DMS79 treated with DMSO at 0.1 percent for 48 hours (cell line): ENCODE measurements at places on chromosomes 12 and 14.

DNA sequence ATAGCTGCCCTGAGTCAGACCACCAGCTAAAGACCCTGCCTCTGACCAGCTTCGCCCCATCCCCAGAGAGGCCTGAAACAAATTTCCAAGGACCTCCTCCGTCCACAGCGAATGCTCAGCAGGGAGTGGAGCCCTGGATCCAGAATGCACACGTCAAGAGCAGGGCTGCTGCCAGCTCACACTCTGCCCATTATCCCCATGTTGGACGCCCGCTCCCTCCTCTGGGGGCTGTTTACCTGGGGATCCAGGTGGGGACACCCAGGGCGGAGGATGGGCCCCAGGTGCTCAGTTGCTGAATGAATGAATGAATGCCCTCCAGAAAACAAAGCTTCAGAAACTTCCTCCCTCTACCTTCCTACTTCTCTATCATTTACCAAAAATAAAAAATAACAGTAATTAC lies 18.1 kb downstream of the BCL11B start:
- no peak for DNase-seq

GRCh38 chr14:68566075-68566474 lies 226.8 kb downstream of the ZFP36L1 start:
- DNase-seq = no peak

DNA sequence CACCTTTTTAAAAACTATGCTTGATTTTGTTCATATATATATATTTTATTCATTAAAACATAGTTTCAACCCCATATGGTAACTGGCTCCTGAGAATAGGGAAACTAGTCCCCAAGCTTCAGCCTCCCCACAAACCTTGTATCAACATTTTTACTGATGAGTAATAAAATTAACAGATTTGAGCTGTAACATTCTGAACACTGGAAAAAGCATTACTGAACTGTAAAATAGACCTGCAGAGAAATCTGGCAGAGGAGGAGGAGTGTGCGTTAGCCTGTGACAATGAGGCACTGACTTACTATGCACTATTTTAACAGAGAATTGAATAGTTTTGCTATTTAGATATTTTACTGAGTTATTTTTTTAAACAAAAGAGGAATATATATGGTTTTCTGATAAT lies 43.1 kb downstream of the FRS2 start:
- no peak for DNase-seq

GRCh38 chr14:50001151-50001998 lies 108.5 kb downstream of the ARF6 start:
- peak; percentile 95 for DNase-seq

DNA sequence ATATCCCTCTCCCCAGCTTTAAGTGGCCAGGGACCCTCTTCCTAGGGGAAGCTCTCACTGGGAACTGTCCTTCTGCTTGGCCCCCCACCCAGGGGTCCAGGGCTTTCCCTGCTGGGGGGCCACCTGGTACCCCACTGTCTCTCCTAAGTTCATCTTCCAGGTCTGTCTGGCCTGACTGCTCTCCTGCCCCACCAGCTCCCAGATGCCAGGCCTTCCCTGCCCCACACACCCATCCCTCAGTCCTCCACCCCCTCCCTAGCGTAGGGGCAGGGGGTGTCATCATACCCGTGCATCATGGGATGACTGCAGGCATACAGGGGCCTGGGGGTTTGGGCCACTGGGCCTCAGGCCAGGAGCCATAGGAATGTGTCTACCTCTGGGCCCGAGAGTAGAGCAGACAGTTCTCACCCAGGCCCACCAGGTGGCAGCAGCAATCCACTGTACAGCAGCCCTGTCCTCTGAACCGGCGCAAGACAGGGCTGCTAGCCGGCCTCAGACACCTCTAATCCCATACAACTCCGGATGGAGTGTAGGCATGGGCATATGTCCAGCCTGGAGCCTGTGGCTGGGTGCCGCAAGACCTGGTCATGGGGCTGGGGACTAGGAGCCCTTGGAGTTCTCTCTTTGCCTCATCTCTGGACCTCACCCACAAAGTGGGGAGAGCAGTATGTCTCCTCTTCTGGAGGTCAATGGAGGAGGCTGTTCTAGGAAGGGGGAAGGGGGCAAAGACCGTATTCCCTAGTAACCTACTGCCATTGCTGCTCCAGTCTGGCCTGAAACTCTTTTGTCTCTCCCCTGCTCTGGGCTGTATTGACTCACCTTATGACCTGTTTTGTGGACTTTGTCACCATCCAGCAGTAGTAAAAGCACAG lies 10.0 kb upstream of the SMARCD1 start:
- DNase-seq = peak; percentile 43

DNA sequence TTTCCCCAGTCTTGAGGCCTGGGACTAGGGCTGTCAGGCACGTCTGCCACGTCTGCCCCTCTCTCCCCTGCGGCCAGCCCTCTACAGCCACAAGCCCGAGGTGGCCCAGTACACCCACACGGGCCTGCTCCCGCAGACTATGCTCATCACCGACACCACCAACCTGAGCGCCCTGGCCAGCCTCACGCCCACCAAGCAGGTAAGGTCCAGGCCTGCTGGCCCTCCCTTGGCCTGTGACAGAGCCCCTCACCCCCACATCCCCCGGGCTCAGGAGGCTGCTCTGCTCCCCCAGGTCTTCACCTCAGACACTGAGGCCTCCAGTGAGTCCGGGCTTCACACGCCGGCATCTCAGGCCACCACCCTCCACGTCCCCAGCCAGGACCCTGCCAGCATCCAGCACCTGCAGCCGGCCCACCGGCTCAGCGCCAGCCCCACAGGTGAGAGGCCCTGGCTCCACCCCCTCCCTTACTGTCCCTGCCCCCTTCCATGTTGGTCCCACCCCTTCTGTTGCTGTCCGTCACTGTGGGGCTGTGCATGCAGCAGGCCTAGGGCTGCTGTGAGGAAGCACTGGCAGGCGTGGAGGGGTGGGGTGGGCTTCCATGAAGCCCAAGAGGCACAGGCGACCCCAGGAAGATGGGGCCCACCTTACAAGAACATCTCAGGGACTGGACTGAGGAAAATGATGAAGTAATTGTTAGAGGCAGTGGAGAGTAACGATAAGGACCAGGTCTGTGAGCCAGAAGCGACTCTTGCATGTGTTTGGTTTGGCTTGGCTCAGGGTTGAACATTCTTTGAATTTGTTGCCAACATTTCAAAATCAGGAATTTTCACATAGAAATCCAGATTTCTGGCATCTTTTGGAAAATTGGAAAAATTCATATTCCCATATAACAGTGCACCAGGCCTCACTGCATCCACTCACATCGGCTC lies 16.8 kb downstream of the C12orf43 start:
- DNase-seq = no peak

GRCh38 chr12:128026696-128027574 lies 240.0 kb upstream of the TMEM132C start:
- no peak for DNase-seq

GRCh38 chr12:105812366-105812765 lies 326.4 kb downstream of the NUAK1 start:
- no peak for DNase-seq

DNA sequence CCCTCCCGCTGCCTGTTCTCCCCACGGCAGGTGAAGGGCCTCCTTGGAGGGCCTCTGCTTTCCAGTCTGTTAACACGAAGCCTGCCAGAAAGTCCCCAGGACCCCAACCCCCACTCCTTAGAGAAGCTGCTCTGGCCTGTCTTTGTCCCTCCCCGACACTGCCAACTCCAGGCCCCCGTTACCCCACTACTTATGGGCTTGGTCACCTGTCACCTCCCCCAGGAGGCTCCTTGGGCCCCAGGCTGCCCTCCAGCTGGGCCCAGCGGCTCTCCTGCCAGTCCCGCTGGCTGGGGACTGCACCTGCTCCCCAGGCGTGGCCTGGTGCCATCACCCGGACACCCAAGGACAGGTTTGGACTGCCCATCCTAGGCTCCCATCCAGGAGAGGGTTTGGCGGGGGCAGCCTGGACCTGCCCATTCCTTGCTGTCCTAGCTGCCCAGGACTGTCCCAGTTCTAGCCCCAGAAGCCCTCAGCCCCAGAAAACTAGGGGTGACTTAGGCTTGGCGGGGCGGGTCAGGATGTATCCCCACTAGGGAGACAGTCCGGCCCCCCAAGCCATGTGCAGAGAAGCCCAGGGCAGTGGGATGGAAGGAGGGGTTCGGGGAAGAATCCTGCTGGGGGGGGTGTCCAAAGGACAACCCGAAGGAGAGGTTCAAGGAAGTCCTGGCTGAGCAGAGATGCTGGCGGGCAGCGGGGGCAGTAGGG lies 155.7 kb upstream of the C14orf180 start:
- DNase-seq = peak; percentile 86

DNA sequence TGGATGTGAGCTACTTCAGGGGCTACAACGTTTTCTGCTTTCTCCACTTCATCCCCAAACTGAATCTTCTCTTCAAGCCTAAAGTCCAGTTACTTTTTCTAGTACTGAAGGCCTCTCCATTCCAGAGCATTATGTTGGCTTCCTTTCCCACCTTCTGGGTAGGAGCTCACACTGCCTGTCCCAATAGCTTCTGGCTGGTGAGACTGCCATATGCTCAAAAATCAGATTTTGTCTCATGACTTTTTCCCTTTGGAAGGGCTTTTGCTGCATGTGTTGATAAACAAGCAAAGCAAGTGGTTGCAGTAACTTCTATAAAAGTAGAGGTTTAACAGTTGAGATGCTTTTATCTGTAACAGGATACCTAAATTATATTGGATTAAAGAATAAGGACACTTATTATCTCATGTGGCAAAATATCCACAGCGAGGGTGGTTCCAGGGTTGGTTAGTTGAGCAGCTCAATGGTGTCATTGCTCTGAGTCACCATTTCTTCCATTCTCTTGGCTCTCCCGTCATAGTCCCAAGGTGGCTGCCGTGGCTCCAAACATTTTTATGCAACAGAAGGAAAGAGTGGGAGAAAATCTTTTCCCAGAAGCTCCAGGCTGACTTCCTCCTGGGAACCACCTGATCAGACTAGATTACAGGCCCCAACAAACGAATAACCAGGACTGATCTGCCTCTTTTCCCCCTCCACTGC lies 15.1 kb upstream of the PPFIBP1 start:
- no peak for DNase-seq

DNA sequence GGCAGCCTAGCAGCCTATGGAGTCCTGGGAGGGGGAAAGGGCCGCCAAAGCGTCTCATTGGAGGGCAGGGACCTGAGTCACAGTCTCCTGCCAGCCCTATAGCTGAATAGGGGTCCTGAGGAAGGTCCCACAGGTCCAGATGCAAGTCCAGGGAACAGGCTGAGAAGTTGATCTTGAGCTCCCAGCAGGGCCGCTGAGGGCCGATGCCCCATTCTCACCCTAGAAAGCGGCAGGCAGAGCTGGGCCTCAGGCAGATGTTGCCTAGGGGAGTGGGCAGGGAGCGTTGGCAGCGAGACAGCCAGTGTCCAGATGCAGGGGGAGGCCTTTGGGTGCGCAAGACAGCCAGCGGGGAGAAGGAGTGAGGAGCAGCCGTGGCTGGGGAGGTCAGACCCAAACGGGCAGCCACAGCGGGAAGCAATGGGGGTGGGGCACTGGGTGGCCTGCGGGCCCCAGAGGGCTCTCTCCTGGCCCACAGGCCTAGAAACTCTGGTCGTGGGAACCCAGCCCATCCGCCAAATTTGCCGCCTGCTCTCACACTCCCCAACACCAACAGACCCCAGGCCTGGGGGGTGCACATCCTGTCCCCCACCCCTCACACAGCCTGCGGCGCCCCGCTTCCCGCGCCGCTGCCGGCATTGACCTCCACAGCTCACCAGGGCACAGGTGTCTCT lies 1.1 kb downstream of the HDAC7 start:
- DNase-seq = no peak

DNA sequence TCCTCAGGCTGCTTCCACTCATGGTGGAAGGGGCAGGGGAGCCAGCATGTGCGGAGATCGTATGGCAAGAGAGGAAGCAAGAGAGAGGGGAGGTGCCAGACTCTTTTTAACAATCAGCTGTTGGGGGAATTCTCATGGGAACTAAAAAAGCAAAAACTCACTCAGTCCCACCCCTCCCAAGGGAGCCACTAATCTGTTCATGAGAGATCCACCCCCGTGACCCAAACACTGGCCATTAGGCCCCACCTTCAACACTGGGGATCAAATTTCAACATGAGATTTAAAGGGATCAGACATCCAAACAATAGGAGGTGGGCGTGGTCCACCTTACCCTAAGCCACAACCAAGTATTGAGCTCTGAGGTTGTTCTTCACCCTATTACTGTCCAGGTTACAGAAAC lies 375.1 kb downstream of the GRIN2B start:
- no peak for DNase-seq

DNA sequence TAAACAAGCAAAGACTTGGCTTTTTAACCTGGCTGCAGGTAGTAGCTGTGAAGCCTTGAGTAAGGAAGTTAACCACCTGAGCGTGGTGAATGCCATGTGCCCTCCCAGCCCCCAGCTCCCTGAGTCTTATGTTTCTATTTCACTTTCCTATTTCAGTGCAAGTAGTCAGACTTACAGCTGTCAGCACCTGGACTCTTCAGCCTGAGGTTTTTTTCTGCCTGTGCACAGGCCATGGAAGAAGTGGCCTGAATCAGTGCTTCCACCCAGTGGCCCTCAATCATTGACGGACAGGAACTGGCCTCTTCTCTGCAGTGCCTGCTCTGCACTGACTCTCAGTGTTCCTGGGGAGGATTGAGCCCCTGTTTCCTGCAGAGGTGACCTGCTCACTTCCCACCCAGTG lies 796.4 kb downstream of the MED13L start:
- no peak for DNase-seq

DNA sequence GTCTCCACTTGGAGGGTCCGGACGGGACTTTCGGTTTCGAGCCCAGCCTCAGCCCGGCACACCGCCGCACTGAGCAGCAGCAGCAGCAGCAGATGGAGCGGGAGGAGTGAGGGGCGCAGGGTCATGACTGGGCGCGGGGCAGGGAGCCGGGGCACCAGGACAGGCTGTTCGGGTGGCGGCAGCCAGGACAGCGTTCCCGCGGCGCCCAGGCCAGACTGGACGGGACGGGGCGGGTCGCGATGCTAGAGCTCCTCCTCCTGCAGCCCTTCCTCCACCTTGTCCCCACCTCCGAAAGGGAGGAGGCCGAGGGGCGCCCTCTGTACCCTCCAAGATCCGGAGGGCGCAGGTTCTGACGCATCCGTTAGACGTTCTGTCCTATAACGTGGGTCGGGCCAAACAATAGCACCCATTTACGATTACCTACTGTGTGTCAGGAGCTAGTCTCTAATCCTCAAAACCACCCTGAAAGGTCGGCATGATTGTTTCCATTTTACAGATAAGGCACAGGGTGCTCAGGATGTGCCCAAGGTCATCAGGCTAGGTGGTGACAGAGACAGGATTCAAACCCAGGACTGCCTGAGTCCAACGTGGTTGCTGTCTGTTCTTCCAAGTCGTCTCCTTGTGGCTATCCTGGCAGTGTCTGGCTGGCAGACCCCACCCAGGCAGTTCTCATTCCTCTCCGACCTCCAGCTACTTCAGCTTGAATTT lies at the start of gene FKBP11:
FKBP11 (minus strand) TSS at position 189 of the 708 bp plus-strand sequence; CDS start at position 125, 64 bp downstream.
- DNase-seq = no peak
